Kidney glomerular epithelial cell (primary cell): ENCODE measurements at places on chromosomes 3 and 15.
A peak's percentile ranks its signal among the peaks of the same experiment; 100 is the strongest.

- DNase-seq = no peak
Observed at GRCh38 chr15:66815318-66815717, 113.3 kb downstream of the SMAD6 start.

DNA sequence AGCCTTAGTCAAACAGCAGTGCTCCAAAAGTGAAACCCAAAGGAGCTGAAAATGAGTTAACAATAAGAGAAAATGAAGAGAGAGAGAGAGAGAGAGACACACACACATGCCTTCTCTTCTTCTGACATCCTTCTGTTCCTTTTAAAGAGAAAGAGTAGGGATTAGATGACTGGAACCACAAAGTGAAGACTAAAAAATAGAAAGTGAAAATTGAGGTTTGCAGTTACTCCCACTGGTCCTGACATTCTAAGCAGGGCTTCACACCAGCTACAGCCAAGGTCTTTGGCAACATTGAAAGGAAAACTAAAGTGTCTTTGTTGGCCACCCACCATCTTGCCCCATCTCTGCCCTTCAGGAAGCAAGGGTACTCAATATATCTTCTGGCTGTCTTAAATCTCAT is 59.2 kb downstream of the USP50 start:
- no peak for DNase-seq

DNA sequence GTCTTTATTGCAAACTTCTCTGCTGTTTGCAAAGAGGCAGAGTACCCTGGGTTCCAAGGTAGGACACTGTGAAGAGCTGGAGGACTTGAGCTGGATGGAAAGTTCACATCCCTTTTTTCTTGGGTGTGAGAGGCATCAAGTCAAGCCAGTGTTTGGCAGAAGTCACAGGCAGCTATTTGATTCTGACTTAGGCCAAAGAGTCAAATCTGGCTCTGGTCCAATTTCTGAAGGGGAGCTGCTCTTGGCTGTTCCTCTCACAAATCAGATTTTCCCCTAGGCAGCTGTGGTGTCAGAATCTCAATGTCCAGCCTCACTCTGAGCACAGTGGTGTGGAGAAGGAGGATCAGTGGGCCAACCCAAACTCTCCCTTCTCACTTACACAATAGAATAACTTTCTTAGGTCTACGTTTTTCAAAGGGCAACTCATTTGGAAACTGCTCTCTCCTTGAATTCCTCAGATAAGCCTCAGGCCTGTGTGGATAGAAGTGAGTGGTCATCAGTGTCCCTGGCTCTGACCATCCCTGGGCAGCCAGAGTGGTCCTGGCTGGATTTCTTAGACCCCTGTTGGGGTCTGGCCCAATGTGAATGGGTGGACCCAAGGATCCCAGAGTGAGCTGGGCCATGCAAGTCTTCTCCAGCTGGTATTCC is 18.2 kb upstream of the AMOTL2 start:
- no peak for DNase-seq

- DNase-seq = no peak
Observed at GRCh38 chr15:100113351-100114080, 228.3 kb downstream of the ADAMTS17 start.

GRCh38 chr15:31455499-31455898 is 128.9 kb downstream of the KLF13 start:
- no peak for DNase-seq

DNA sequence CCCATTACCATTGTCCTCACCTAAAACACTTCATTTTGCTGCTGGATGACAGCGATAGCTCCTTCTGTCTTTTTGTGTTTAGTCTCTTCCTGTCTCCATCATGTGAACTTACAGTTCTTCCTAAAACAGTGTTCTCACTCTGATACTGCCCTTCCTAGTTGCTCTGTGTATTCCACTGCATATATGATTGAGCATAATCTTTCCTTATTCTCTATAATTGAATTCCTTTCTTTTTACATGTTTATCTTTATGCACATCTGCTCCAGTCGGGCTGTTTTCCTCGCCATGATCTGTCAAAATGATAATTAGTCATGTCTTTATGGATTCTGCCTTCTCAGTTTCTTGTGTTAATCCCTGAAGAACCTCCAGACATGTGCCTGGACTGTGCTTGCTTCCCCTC is 405.1 kb upstream of the SEMA6D start:
- DNase-seq = no peak

- no peak for DNase-seq
Observed at GRCh38 chr15:40471105-40471807, 472 bp downstream of the CHST14 start.

GRCh38 chr15:33526532-33526931 is 215.8 kb downstream of the RYR3 start:
- DNase-seq = no peak

DNA sequence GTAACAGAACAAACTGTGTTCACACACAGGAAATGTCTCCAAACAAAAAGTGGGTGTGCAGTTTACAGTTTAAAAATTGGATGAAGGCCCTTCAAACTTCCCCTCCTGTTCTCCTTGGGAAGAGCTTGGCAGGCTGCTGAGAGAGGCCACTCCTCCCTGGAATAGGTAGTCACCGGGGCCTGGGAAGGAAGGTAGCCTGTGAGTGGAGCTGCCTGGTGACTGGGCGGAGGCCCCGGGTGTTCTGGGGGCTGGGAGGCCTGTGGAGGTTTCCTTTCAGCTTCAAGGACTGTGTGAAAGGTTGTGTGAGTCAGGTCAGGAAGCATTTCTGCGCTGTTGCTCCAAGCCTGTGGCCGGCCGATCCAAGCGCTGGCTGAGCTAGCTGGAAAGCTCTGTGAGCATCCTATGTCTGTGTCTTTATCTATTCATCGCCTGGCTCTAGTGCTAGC is 14.1 kb downstream of the SLCO3A1 start:
- DNase-seq = peak; percentile 88
